ENCODE measurements at places on chromosomes 3 and 15.

GRCh38 chr3:194140520-194141414 is 4.8 kb downstream of the HES1 start:
- no peak for DNase-seq

DNA sequence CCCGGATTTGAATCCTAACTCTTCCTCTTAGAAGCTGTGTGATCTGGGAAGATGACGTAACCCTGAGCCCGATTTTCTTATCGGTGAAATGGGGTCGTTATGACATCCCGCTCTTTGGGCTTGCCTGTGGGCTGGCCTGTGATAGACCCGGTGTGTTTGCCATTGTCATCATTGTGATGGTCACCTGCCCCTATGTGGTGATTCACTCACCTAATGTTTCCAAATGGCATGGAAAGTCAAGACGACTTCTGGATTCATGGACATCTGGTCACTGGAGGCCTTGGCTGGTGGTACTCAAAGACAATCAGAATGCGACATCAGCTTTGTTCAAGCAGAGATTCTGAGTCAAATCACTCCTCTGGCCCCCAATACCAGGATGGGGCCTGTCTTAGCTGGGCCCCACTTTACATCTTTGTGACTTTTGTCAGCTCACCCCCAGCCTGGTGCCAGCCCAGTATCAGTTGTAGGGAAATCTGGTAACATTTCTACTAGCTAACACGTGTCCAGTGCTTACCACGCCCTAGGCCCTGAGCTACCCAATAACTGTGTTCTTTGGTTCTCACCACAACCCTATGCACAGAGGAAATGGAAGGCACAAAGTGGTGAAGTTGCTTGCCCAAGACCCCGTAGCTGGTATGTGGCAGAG is 2.8 kb downstream of the TMEM43 start:
- DNase-seq, result no peak

DNA sequence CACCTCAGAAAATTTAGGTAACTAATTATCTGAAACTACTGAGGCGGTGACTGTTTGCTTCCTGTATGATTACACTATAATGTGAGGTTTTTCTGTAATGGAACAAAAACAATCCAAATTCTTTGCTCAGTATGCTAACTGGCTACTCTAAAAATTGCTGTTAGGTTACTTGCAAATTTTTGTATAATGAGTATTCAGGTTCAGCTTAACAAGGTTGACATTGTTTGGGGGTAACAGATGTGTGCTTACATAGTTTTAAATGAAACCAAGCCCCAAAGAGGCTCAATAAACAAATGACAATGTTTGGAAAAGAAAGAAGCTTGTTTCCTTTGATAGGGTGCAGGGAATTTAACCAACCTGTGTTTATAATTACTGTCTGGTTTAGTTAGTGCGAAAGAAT is 414.5 kb upstream of the MDFIC2 start:
- DNase-seq, result no peak

- DNase-seq, result no peak
Observed at GRCh38 chr3:149542375-149543312, 68.1 kb downstream of the TM4SF4 start.

- no peak for DNase-seq
Observed at GRCh38 chr15:48096355-48096786, 24.4 kb upstream of the SLC24A5 start.

DNA sequence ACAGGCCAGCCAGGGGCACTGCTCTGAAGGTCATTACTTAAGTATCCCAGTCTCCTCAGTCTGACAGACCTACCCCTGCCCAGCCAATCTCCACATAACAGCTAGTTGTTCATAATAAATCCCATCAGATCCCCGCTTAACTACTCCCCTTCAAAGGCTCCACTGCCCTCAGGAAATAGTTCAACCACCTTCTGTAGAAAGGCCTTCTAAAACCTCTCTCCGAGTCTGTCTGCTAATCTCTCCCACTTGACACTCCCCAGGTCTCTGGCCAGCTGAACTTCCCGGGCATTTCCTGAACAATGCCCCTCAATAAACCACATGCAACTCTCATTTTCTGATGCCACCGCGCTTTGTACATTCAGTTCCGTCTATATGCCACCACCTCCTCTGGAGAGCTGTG is 6.0 kb downstream of the PRC1 start:
- DNase-seq, result no peak

GRCh38 chr3:195597848-195598247 is 14.1 kb upstream of the APOD start:
- DNase-seq, result no peak

DNA sequence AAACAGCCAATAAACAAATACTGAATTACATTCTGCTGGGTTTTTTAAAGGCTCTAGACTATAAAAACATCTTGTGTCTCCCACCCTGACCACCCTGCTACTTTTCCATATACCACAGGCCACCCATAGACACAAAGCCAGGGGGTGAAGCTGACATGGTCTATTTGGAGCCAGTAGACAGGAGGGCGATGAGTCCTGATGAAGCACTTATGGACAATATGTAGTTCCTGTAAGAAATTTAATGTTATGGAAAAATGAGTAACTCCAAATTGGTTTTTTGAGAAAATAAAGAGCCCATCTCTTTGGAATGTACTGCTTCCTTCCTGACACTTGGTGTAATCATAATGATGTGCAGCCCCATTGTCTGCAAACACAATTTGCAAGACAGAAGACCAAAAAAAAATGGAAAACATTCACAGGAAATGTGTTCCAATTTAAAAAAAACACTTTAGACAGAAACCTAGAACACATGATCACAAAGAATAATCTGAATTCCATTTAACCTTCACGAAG is 11.8 kb downstream of the SSR3 start:
- DNase-seq, result no peak

- no peak for DNase-seq
Observed at GRCh38 chr3:47491777-47492176, 16.0 kb upstream of the SCAP start.

DNA sequence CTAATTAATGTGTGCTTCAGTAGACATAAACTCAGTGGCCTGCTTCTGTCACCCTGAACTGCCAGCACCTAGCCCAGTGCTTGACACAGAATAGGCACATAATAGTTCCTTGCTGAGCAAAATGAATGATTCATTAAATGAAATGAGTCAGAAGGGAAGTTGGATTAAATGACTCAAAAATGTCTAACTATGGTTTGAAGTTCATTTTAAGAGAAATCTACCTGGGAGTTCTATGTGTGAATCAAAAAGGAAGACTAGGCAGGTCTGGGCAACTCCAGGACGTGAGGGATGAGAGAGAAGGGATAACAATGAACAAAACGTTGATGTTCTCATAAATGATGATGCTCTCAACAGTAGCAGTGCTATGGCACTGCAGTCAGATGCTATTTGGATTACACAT is 175.0 kb downstream of the CFAP20DC start:
- no peak for DNase-seq

DNA sequence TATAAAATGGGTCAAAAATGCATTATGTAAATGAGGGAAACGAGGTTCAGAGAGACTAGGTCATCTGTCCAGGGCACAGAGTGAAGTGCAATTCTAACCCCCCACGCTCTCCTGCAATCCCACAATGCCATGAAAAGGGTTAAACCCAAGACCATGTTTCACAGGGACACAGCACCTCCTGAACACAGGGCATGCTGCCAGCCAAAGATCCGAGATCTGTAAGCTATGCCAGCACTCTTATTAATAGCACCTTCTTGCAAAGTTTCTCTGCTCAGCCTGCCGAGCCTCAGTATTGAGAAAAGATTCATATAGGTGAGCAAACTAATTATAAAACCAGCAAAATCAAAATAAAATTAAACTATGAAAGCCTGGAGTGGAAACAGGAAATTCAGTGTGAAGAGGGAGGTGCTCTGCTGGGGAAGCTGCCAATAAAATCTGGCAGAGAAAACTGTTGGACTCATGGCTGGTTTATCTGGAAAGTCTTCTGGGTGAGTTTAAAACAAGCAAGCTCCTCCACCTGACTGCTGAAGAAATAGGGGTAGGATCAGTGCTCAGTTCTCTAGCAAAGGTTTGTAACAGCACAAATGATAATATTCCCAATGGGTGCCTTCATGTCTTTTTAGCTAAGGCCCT is 50.3 kb downstream of the LRIG1 start:
- peak; percentile 44 for DNase-seq

GRCh38 chr3:138338244-138338643 is 8.6 kb upstream of the NME9 start:
- no peak for DNase-seq

DNA sequence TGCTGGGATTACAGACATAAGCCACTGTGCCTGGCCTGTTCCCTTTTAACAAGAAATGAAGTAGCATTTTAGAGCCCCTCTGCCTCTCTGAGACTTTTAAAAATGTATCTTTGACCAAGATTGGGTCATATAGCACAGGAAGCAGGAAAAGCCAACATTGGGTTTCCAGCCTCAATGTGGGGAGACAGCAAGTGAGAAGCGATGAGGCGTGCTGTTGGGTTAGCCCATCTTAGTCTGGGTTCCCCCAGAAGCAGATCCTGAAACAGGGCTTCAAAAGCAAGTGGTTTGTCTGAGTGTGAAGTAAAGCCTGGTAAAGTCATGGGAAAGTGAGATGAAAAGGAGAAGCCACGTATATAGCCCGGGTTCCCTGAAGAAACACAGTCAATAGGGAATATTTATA is 48.2 kb downstream of the SV2B start:
- no peak for DNase-seq

DNA sequence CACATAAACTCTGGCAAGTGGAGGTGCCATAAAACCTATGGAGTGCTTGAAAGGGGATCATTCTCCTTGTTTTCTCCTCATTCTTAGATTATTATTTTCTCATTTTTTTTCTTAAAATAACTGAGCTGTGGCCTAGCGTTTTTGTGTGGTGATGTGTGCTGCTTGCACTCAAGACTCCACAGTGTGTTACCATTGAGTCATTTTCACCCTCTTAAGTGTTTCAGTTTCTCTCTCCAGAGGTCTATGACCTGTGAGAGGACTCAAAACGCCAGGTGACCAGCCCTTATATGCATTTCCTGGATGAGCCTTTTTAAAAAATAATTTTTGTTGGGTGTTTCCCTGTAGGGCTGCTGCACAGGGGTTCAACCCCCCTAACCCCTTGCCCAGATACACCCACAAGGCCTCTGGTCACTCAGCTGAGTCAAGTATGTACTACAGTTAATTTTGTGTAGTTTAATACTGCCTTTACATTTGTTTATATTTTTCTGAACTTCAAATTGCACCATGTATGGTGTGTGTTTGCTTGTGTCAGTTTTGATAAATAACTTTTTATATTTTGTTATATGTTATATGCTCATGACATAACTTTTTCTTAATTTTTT is 15.4 kb upstream of the BTLA start:
- no peak for DNase-seq

- no peak for DNase-seq
Observed at GRCh38 chr3:147222291-147222690, 184.1 kb downstream of the ZIC4 start.

- DNase-seq, result no peak
Observed at GRCh38 chr15:63827113-63827512, 6.6 kb downstream of the HERC1 start.

GRCh38 chr15:92155934-92156333 is 237.7 kb upstream of the ST8SIA2 start:
- no peak for DNase-seq

GRCh38 chr15:43516185-43516584 is 1.2 kb upstream of the MAP1A start:
- DNase-seq, result no peak

- DNase-seq, result no peak
Observed at GRCh38 chr15:27961801-27962200, 137.3 kb downstream of the OCA2 start.

- DNase-seq, result no peak
Observed at GRCh38 chr3:118412503-118412902, 622.1 kb downstream of the IGSF11 start.

- DNase-seq, result no peak
Observed at GRCh38 chr15:61119556-61119955, 109.5 kb downstream of the RORA start.

GRCh38 chr3:10753964-10754363 is 62.1 kb upstream of the SLC6A11 start:
- no peak for DNase-seq

DNA sequence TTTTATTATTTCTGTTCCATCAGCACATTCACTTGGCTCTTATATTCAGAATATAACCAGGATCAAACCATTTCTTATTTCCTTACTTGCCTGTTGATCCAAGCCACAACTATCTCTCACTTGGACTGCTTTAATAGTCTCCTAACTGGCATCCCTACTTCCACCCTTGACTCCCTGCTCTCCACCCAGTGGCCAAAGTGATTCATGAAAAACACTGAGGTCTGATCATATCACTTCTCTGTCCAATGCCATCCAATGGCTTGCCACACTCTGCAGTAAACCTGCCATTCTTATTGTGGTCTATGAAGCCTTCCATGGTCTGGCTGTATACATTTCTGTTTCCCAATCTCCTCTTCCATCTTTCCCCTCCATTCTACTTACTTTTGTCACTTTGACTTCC is 576.1 kb downstream of the PDCD6IP start:
- no peak for DNase-seq

DNA sequence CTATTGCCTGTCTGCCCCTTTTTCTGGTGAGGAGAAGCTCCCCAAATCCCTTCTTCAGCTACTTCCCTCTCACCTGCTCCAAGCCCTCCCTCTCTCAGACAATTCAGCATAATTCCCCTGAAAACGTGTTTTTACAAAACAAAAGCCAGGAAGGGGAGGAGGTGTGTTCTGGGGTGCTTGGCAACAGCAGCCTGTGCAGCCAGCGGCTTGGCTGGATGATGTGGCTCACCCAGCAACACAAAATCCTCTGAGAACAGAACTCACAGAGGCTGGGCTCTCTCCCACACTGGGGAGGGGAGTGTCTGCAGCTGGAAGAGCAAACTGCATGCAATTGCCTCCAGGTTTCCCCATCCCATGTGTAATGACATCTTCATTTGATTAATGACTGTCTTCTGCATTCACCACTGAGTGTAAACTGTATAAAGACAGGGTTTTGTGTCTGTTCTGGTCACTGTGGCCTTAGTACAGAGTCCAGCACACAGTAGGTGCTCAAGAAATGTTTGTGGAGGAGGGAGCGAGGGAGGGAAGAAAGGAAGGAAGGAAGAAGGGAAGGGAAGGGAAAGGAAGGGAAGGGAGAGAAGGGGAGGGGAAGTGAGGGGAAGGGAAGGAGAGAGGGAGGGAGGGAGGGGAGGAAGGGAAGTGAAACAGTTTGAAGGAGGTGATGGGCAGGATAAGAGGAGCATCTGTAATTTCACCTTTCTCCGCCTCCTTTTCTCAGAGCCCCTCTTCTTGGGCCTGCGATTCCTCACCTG is 70.1 kb upstream of the GLCE start:
- no peak for DNase-seq

DNA sequence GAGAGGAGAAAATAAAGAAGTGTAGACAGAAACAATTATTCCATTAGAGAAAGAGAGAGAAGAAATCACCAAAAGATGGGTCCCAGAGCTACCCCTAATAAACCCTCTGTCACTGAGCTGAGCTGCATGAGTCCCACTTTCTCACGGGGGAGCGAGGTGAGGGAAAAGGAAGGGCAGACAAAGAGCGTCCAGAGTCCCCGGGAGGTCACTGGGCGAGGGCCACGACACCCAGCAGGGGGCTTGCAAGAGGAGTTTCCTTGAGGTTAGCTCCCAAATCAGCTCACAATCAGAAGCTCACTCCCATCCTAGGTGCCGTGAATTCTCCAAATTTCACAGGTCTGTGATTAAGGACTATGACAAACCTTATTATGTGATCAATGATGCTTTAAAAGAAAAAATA is 62.3 kb downstream of the XXYLT1 start:
- DNase-seq, result no peak

- DNase-seq, result no peak
Observed at GRCh38 chr3:86815880-86816279, 175.1 kb downstream of the VGLL3 start.

GRCh38 chr3:169528289-169528688 is 135.2 kb downstream of the MECOM start:
- DNase-seq, result no peak
